ENCODE measurements at places on chromosomes 6 and 20.

GRCh38 chr6:87848616-87849015, 146.6 kb upstream of the AKIRIN2 start:
- DNase-seq, result no peak

DNA sequence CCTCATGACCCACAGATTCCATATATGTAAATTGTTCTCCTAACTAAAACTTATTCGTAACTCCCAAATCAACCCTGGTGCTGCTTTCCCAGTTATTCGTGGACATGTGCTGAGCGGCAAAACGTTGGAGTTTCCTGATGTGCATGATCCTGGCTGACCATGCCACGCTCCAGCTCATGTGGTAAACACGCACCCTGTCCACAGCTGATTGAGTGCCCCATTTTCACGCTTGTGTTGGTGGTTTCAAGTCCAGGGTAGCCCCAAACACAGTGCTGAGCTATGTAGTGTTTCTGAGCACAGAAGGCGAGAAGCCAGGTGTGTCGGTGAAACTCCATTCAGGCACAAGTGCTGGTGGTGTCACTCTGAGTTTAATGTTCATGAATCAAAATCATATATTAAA, 19.1 kb upstream of the FOXC1 start:
- DNase-seq, result no peak

DNA sequence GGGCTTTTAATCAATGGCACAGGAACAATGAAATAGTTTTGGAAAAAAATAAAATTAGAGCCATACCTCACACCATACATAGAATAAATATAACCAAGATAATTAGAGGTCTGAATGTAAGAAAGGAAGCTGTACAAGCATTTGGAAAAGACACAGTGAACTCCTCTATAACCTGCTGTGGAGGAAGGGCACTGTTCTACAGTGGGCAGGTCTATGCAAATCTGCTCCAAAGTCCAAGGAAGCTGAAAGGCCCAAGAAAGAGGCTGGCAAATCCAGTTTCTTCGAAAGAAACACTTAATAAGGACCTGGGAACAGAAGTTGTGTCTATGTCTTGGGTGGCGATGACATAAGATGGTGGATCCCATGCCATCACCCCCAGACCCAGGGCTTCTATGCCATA, 169.4 kb upstream of the RALGAPA2 start:
- DNase-seq, result no peak

GRCh38 chr20:61560361-61560853, 308.3 kb downstream of the CDH4 start:
- no peak for DNase-seq

DNA sequence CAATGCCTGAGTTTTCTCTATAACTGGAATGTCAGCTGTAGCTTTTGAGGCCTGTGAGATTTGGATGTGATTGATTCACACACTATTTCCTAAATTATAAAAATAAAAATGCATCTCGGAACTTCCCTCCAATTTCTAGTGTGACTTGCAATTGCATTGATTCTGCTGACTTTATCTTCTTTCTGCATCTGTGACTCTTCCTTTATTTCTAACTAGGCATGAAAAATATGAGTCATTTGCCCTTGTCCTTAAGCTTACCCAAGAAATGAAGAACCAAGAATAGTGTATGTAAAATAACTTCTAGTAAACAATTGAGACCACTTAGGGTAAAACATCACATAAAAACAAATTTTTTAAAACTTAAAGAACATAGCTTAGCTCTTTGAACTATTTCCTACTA, 12.9 kb downstream of the OR2J2 start:
- DNase-seq, result no peak

DNA sequence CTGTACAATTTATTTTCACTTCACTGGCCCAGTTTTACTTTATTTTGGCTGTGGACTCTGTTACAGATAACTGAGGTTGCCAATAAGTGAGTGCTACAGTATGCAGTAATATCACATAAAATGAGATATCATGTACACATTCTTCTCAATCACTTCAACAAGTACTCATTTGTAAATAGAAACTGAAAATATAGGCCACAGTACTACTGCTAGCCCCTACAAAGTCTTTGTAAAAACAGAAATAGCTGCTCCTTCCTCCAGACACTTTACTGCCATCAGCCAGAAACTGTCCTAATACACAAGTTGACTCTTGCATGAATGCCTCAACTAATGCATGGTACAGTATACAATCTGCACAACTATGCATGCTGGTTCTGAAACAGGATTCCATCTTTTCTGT, 9.2 kb downstream of the DTNBP1 start:
- DNase-seq, result no peak

DNA sequence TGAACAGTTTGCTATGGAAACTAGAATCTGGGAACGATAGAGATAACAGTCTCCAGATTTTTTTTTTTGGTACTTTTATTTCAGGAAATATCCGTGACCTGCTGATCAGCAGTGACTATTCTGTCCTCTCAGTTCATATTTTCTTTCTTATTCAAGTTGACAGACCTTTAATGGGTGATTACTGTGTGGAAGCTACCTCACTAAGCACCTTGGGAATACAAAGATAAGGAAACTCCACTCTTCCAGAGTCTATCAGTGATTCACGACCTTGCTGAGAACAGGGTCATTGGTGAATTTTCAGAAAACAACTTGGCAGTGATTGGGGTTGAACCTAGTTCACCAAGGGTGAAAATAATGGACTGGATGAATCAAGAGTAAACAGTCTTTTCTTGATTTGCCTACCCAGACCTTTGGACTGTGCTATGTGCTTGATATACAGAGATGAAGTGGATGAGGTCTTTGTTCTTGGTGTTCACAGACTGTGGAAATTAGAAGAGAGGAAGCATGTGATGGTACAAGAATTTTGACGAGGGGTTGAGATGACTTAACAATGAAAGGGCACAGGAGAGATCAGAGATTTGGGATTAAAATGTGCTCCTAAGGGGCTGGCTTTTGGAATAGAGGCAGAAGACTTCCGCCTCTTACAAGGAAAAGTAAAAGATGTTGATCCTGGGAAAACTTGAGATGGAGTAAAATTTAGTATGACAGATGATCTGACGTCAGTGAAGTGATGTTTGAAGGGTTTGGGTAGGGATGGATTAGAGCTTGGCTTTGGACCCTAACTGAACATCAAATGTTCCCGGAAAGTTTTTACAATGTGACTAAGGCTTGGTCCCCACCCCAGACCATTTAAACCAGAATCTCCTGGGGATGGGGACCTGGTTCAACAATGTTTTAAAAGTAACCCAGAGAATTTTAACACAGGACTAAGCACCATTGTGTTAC, 1.2 kb downstream of the KAT14 start:
- DNase-seq, result no peak

- DNase-seq, result no peak
Observed at GRCh38 chr6:93343476-93343875, 75.9 kb downstream of the EPHA7 start.

DNA sequence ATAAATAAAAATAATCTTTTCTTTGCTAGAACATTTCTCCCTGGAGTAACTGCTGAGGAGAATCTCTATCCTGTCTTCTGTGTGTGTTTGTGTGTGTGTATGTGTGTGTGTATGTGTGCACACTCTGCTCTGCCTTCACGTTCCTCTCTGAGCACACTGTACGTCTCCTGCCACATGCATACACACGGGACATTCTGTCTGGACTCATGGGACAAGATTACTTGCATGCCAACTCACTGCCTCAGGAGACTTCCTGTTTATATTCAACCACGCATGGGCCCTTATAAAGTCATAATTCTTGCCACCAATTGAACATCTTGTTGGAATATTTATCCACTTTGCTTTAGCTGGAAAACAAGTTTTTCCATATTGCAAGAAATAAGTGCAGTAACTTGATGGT, 930.6 kb downstream of the KIF16B start:
- no peak for DNase-seq

DNA sequence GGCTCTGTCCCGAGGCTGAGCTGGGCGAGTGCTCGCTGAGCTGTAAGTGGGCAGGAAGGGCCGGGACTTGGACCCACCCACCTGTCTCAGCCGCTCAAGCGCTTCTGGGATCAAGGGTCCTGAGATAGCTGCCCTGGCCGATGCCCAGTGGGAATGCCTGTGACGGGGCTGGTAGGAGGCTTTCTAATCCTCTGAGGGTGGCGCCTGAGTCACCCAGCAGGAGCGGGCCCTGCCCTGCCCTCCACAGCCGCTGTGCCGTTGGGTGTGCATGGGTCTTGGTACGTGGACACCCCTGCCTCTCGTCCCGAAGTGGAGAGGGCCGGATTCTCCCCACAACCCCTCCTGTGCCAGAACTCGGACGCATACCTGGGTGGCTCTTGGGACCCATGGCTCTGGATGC, 43.1 kb upstream of the GATA5 start:
- DNase-seq, result no peak

GRCh38 chr20:49999329-49999728, 16.5 kb downstream of the SNAI1 start:
- DNase-seq, result no peak

GRCh38 chr6:7742223-7742785, 16.4 kb downstream of the BMP6 start:
- no peak for DNase-seq

DNA sequence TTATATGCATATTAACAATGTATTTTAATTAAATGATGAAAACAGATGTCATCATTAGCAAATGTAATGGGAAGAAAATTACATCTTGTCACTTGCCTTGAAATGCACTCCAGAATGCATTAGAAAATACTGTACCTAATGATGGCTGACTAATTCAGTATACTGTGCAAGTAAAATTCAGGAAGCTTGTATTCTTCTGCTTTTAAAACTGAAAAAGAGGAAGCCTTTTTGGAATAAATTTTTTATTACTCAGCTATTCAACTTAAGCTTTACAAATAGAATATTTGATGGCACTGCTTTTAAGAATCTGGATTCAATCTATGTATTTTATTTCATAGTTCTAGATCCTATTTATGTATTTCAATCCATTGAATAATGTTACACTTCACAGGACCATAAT, 195.5 kb downstream of the RIMS1 start:
- no peak for DNase-seq

DNA sequence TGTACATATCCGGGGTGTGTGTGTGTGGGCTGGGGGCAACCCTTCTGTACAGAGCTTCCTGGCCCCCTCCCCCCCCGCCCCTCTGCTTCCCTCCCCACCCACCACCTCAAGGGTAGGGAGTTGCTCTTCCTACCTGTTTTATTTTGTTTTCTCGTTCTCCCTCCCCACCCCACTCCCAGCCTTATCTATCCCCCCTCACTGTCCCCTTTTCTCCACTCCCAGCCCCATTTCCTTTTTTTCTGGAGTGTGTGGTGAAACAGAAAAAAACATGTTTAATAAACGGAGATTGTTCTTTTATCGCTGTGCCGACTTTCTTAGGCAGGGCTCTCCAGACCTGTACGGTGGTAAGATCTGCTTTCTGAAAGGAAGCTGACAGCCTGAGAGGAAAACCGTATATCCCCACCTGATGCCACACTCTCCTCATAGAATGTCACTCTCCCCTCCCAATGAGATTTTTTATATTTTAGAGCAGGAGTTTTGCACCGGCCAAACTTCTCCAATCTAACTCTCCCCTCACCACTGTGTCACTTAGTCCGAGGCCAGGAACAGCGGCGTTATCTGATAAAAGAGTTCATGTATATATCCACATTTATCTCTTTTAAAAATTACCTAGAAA, 875 bp upstream of the ZBTB9 start:
- no peak for DNase-seq

DNA sequence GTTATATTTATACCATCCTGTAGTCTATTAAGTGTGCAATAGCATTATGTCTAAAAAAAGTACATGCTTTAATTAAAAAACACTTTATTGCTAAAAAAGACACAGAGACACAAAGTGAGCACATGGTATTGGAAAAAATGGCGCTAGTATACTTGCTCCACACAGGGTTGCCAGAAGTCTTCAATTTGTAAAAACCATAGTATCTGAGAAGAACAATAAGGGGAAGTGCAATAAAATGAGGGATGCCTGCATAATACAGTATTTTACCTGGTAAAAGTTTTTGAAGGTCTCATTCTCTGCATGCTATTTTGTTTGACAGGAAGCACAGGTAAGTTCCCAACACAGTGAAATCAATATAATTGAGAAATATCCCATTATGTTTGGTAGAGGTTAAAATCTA, 1.6 kb downstream of the NOX3 start:
- no peak for DNase-seq

DNA sequence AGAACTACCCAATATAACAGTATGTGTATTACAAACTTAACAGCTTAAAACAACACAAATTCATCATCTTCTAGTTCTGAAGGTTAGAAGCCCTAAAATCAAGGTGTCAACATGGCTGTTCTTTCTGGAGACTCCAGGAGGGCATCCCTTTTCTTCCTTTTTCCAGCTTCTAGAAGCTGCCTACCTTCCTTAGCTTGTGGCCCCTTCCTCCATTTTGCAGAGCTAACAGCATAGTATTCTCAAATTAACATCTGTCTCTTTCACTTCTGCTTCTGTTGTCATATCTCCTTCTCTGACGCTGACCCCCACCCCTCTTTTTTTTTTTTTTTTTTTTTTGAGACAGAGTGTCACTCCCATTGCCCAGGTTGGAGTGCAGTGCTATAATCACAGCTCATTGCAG, 52.8 kb upstream of the AKIRIN2 start:
- DNase-seq, result no peak

- DNase-seq, result no peak
Observed at GRCh38 chr6:30876039-30876730, 8.1 kb upstream of the DDR1 start.

GRCh38 chr20:6384380-6384779, 261.6 kb upstream of the FERMT1 start:
- DNase-seq, result no peak

DNA sequence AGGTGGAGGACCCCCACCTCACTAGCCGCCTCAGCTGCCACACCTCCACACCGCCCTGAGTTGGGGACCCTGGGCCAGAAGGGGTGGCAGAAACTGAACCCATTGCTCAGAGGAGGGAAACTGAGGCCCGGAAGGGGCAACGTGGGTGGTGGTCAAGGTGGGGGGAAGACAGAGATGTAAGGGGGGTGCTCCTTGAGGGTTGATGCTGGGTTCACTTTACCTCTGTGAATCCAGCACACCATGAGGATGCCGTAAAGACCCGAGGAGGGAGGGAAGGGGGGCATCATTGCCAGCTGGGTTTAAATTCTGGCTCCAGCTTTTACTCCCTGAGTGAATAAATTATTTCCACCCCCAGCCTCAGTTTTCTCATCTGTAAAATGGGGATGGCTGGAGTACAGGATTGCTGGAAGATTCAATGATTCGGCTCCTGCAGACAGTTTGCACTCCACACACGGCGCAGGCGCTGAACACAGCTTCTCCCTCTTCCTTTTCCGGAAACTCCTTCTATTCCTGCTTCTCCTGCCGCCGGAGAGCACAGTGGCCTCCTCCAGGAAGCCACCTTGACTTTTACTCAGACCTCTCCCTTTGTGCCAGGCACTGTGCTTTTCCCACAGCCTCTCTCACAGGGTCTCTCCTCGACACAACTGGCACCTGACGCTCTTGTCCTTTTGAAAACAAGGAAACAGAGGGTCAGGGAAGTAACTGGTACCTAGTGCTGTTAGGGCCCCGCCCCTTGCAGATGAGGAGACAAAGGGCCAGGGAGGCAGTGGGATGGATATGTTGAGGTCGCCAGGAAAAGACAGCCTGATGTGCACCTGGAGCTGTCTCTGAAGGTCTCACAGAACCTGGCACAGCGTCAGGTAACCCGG, 59.4 kb downstream of the UBE2V1 start:
- no peak for DNase-seq
